ENCODE measurements at places on chromosomes 1 and 21.

DNA sequence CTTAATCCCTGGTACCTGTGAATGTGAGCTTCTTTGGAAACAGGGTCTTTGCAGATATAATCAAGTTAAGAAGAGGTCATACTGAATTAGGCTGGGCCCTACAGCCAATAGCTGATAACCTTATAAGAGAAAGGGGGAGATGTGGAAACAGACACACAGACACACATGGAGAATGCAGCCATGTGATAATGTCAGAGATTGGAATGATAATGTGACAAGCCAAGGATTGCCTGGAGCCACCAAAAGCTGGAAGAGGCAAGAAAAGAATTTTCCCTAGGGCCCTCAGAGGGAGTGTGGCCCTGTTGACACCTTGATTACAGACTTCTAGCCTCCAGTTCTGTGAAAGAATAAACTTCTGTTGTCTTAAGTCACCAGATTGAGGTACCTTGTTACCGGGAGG, 114.5 kb upstream of the SOD1 start:
- H3K4me3 ChIP-seq: no peak overlapping the region
- H3K4me1 ChIP-seq: peaks cover 11% of the 10 kb centered on the region
- no peaks in the 10 kb centered on the region for H3K36me3 ChIP-seq
- no peak for DNase-seq
- H3K27ac ChIP-seq: no peak overlapping the region

- H3K4me3 ChIP-seq: no peak overlapping the region
- no peak for DNase-seq
- no peaks in the 10 kb centered on the region for H3K4me1 ChIP-seq
- no peaks in the 10 kb centered on the region for H3K36me3 ChIP-seq
- no peaks in the 10 kb centered on the region for H3K27me3 ChIP-seq
Measured at GRCh38 chr1:236039740-236040685, 24.9 kb downstream of the NID1 start.

- peak overlapping the region; percentile 97 for H3K4me3 ChIP-seq
- H3K36me3 ChIP-seq: peaks cover 10% of the 10 kb centered on the region
- no peaks in the 10 kb centered on the region for H3K4me1 ChIP-seq
- no peak overlapping the region for H3K27ac ChIP-seq
- DNase-seq: no peak
Measured at GRCh38 chr1:35642471-35642955, 1.2 kb upstream of the PSMB2 start.

DNA sequence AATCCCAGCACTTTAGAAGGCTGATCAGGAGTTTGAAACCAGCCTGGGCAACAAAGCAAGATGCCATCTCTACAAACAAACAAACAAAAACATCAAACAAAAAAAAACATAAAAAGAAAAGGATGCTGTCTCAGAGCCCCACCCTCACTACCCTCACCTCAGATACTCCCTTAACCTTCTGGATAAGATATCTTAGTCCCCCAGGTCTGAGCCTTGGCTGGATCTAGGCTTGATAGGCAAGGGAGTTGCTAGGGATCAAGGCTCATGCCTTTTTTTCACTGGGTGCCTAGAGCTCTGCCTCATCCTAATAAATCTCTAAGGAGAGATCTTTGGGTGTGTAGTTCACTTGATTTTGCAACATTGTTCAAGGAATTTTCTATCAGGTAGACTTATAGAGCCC, 7.4 kb downstream of the HDAC1 start:
- no peak overlapping the region for H3K4me3 ChIP-seq
- peaks cover 26% of the 10 kb centered on the region for H3K36me3 ChIP-seq
- no peak overlapping the region for H3K27ac ChIP-seq
- H3K27me3 ChIP-seq: no peaks in the 10 kb centered on the region
- DNase-seq: no peak

DNA sequence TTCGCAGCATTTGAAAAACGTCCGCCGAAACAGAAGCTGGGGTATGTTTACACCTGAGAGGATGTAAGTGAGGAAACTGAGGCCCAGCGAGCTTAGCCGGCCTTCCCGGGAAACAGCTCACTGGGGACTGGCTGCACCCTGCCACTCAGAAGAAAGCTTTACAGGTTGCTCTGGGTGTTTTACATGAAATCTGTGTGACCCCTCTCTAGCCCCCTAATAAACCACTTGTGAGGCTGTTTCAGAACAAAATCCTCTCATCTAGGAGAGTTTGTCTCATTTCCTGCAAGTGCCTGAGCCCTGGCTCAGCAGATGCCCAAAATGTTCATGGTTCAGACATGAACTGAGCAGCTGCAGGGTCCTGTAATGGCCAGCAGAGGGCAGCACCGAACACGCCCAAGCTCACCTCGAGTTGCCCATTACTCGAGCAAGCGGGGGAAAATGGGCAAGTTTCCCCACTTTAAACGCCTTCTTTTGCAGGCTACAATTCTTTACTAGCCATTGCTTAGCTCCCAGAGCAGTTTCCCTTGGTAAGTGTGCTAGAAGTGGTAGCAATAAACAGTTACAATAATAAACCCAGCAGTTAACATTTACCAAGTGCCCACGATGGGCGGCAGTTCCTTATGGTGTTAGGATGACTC, 76.4 kb downstream of the FHAD1 start:
- H3K27ac ChIP-seq: no peak overlapping the region
- H3K27me3 ChIP-seq: no peaks in the 10 kb centered on the region
- H3K36me3 ChIP-seq: no peaks in the 10 kb centered on the region
- peak; percentile 90 for DNase-seq

GRCh38 chr1:204726478-204726877, 40.9 kb upstream of the LRRN2 start:
- no peak for DNase-seq
- H3K27me3 ChIP-seq: no peaks in the 10 kb centered on the region
- H3K4me3 ChIP-seq: no peak overlapping the region
- H3K27ac ChIP-seq: no peak overlapping the region
- H3K36me3 ChIP-seq: no peaks in the 10 kb centered on the region

DNA sequence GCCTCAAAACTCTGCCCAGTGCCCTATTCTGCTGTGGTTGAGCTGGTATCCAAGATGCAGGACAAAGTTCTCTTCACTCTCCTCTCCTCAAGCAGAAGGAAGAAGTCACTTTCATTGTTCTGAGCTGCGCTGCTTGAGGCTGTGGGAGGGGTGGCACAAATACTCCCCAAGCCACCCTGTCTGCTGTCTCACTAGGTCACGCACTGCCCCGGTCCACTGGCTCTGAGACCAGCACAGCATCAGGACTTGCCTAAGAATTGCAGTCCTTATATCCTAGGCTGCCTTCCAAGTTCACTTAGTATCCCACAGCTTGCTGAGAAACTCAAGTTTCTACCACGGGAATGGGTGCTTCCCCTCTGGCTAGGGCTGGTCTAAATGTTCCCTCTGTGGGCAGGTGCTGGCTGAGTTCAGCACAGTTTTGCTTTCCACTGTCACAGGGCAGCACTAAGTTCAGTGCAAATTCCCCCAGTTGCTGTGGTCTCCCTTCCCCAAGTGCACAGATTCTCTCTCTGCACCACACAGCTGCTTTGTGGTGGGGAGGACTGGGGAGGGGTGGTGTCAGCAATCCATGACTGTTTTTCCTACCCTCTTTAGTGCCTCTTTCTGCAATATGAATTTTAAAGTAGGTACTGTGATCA, 32.4 kb downstream of the SLC9C2 start:
- H3K36me3 ChIP-seq: no peaks in the 10 kb centered on the region
- no peaks in the 10 kb centered on the region for H3K27me3 ChIP-seq
- H3K27ac ChIP-seq: no peak overlapping the region
- H3K4me3 ChIP-seq: no peak overlapping the region

DNA sequence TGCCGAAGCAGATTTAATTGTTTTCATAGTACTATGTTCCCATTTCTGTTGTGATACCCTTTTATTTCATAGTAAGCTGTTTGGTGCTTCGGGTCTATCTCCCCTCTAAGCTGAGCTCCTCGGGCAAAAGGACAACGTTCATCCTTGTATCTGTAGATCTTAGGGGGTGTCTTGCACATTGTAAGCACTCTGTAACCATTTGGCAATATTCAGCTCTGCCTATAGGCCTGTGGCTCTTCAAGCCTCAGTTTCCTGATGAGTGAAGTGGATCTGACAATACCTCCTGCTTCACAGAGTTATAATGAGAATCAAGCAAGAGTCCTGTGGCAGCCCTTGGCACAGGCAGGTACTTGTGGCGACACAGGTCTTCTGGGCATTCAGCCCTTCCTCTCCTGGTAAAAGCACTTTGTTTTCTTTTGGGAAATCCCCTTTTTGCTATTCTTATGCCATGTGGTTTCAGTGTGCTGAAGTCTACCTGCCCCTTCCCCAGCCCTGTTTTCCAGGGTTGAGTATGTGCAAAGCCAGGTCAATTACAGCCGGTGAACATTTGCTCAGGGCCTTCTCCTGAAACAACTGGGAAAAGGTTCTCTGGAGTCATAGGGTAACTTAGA, 8.5 kb upstream of the EXO1 start:
- no peak overlapping the region for H3K27ac ChIP-seq
- no peak for DNase-seq
- H3K27me3 ChIP-seq: no peaks in the 10 kb centered on the region
- no peak overlapping the region for H3K4me3 ChIP-seq

- peaks cover 31% of the 10 kb centered on the region for H3K27me3 ChIP-seq
- no peak overlapping the region for H3K4me3 ChIP-seq
- H3K4me1 ChIP-seq: no peaks in the 10 kb centered on the region
- H3K27ac ChIP-seq: no peak overlapping the region
- no peaks in the 10 kb centered on the region for H3K36me3 ChIP-seq
Measured at GRCh38 chr1:980602-981395, 1.1 kb downstream of the PERM1 start.
